ENCODE measurements at places on chromosomes 2 and 18.

DNA sequence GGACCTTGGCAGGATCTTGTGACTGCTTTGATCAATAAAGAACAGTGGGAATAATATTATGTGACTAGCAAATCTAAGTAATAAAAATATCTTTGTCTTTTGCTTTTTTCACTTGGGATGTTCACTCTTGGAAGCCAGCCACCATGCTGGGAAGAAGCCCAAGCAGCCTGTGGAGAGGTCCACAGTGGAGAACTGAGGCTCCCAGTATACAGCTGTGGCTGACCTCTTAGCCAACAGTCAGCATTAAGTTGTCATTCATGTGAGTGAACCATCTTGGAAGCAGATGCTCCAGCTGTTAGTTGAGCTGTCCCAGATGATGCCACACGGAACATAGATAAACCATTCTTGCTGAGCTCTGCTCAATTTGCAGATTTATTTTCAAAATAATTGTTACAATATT lies 160.0 kb downstream of the OSR1 start:
- DNase-seq: no peak

DNA sequence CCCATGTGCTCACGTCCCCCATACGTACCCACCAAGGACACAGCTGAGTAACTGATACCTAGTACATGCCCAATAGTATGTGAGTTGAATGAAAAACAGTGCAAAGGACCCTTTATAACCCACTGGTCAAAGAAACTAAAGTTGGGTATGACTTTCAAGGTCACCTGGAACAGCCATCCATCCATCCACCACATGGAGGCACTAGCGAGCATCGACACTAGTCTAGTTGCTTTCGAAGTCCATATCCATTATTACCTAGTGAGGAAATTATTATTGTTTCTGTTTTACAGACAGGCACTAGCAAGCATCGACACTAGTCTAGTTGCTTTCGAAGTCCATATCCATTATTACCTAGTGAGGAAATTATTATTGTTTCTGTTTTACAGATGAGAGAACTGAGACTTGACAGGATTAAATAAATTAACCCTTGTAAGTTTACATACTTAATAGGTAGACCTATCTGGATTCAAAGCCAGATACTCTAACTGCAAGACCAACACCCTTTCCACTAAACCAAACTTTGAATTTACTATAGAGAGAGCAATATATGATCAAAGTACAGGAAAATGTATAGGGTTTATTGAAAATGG lies 233.7 kb downstream of the METTL4 start:
- DNase-seq: no peak

DNA sequence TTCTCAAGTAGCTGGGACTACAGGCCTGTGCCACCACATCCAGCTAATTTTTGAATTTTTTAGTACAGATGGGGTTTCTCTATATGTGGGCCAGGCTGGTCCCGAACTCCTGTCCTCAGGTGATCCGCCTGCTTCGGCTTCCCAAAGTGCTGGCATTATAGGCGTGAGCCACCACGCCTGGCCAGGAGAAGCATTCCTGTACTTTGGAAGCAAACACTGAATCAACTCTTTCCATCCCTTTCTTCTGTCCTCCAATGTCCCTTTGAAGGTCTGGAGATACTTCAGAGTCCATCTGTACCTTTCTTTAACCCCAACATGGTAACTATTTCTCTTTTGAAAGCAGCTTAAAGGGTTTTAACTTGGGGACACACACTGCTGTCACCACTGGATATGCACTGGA lies 23.6 kb upstream of the MAP4K4 start:
- DNase-seq: no peak

- peak; percentile 96 for DNase-seq
Observed at GRCh38 chr2:237691908-237692600, 64.7 kb downstream of the LRRFIP1 start.

DNA sequence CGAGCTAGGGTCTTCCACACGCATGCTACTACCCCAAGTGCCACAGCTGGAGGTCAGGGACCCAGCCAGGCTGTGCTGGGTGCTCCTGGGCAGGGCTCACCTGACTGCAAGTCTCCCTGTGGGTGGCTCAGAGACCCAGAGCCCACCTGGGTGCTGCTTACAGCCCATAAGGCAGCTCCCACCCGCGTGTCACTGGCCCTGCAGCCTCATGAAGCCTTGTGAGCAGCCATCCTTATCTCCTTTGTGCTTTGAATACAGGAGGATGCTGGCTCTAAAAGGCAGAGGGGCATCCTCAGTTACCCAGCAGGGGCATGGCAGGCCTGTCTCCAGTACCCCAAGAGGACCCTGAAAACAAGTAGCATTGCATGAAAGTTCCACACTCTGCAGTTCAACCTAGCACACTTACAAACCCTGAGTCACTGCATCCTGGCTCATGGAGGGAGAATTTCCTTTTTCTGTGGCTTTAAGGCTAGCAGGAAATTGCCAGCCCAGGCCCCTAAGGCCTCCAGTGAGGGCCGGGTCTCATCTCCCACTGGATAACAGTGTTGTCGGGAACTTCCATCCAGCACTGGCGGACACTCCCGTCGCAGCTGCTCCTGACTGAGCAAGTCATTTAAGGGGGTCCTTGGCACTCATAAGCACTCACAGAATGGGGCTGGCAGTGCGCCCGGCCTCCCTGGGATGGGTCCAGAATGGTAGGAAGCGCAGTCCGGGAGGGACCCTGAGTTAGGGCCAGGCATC lies 137.1 kb downstream of the RPIA start:
- DNase-seq: no peak

- DNase-seq: no peak
Observed at GRCh38 chr18:77058290-77058835, 74.2 kb downstream of the MBP start.

DNA sequence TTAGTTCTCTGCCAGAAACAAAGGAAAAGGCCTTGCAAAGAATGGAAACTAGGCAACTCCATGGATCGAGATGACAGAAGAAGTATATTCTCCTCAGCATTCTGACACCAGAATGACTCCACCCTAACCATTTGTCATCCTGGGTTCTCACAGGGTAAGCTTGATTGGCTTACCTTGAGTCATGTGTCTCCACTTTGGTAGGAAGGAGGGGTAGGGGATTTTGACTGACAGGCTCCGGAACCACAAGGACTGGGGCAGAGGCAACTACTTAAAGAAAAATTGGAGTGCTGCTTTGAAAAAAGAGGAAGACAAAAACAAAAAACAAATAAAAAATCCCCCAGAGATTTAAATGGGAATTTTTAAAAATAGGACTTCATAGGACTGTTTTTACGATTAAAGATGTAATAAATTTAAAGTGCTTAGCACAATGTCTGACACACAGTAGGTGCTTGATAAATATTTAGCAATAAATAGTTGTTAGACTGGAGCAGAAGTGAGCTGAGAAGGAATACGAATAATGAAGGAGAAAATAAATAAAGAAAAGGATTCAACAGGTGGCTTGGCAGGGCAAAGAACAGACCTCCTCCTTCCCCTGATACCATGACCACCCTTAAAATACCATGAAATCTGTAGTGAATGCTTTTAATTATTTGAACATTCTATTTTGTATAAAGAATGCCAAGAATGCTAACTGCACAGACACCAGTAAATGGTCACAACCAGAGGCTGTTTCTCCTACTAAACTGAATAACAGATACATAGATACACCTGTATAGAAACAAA lies 230.2 kb downstream of the CDCA7 start:
- no peak for DNase-seq

GRCh38 chr2:160492401-160493226 lies 993 bp downstream of the RBMS1 start:
- DNase-seq: peak; percentile 91

GRCh38 chr18:36648803-36649202 lies 180.0 kb downstream of the TPGS2 start:
- DNase-seq: no peak

DNA sequence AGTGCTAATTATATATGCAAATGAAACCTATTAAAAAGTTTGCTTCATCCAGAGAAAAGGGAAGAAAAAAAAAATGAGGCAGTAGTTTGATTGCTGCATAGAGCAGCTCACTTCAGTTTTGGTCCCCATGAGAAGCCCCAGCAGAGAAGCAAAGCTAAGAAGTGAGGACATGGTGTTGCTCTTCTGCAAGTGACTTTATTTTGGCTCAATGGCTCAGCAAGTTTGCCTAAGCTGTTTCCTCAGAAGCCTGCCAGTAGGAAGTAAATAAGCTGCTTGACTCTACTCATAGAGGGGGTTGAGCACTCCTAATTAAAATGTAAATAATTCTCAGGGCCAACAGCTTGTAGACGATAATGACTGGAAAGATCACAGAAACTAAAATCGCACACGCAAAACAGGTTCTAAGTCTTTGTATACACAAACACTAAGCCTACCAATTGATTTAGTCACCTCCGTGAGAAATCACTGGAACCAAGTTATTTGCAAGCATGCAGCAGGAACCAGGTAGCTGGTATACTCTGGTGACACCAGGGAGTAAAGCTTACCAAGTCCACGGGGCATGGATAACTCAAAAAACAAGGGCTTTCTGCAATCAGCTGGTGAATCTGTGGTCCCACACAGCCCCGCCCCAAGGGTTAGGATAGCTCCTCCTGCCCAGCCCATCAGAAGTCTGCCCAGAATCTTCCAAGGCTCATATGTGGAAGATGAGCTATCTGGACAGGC lies 39.7 kb upstream of the NABP1 start:
- DNase-seq: no peak

DNA sequence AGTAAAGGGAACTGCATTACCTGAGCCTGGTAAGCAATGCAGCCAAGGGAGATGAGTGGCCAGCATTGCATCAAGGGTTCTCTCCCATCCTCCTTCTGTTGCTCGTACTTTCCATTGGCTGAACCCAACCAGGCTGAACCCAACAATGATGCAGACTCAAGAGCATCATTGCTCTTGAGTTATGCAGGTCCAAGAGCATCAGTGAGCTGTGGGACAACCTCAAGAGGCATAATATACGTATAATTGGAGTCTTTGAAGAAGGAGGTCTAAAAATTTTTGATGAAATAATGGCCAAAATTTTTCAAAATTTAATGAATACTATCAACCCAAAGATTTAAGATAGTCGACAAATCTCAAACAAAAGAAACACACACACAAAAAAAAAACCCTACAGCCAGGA lies 213.0 kb downstream of the RNF152 start:
- no peak for DNase-seq

GRCh38 chr2:7270011-7270431 lies 352.8 kb downstream of the RNF144A start:
- no peak for DNase-seq

- DNase-seq: no peak
Observed at GRCh38 chr18:74477771-74478170, 18.4 kb upstream of the CNDP2 start.

DNA sequence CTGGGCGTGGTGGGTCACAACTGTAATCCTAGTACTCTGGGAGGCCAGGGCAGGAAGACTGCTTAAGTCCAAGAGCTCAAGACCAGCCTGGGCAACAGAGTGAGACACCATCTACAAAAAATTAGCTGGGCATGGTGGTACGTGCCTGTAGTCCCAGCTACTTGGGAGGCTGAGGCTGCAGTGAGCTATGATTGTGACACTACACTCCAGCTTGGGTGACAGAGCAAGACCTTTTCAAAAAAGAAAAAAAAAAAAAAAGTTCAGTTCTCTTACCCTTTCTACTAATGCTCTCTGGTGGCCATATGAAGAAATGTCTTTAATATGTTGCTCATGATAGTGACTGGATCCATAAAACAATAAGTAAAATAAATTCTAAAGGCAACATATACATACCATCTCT lies 14.9 kb downstream of the TYW5 start:
- no peak for DNase-seq

DNA sequence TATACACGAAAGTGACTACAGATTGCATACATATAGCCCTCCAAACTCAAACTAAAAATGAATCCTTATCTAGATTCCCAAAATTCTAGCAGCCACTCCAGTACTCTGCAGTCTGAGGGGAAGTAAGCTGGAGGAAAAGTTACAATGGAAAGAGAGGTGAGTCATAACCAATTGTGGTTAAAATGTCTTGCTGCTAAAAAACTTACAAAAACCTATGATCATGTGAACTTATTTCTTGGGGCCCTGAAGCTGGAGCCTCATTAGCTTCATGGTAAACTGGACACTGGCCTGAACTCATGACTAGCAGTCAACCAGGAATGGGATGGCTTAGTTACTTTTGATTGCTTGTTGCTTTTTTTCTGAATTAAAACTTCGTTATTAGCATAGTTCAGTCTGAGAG lies 175.9 kb downstream of the SLC4A3 start:
- DNase-seq: no peak

DNA sequence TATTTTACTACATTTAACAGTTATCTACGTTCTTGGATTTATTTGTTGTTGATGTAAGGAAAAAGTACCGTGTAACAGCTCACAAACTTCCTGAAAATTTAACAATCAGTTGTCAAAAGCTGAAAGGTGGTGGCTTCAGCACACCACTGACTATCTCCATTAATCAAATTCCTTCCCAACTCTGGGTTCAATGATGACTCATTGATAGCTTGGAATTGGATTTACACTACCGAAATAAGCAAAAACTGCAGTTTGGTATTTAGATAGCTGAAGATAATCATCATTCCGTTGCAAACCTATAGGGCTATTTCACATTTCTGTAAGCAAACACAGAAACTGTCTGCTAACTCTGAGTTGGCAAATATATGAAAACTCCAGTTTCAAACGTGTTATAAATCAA lies 322.3 kb upstream of the TFPI start:
- no peak for DNase-seq

DNA sequence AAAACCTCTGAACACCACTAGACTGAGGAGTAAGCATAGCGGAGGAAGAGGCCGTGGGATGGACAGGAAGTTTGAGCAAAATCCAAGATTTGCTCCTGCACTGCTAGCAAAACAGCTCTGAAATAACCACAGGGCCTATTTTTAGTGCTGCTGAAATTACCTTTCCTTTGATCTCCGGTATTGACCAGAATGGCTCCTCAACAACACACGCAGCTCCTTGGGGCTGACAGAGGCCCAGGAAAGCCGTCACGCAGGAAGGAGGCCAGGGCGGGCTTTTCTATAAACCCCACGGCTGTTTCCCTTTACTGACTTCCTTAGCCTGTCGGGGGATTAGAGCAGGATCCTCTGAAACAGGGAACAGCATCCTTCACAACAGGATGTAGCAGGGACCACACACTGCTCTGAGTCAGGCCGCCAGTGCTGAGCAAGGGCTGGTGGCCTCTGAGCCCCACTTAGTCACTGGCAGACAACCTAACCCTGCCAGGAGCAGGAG lies 80.8 kb upstream of the LCLAT1 start:
- DNase-seq: no peak

DNA sequence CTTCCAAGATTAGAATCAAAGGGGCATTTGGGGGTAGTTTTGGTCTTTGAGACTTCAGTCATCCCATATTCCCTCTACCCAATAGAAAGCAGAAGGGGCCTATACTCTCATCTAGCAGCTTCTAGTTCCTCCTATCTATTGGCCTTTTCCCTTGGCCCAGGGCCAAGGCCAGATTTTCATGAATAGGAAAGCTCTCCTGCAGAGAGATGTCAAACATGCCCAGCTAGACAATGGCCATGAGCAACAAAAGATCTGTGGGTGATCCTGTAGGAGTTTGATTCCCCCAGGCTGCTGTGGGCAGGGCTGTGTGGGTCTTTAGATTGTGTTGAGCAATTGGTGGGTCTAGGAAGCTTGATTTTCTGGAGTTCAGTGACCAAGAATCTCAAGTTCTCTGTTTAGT lies 2.9 kb upstream of the ADCYAP1 start:
- no peak for DNase-seq

- no peak for DNase-seq
Observed at GRCh38 chr18:46352520-46353250, 248.5 kb downstream of the HAUS1 start.

GRCh38 chr2:99317161-99317872 lies 16.3 kb upstream of the LYG1 start:
- DNase-seq: no peak

GRCh38 chr2:79850912-79851311 lies 338.1 kb downstream of the CTNNA2 start:
- no peak for DNase-seq

Measured in left forelimb (tissue), 1 donor.